EH (cell line): ENCODE measurements at places on chromosomes 2 and 18.

DNA sequence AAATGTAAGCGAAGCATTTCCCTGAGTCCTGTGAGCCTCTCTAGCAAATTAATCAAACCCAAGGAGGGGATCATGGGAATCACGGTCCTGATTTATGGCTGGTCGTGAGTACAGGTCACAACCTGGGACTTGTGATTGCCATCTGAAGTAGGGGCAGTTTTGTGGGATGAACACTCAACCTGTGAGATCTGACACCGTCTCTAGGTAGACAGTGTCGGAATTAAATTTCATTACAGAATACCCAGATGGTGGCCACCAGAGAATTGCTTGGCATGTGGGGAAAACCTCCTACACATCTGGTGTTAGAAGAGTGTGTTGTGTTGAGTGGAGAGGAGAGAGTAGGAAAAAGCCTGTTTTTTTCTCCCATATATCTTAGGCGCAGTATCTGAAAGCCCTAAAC is 12.5 kb downstream of the CAPN14 start:
- DNase-seq, result no peak

- DNase-seq, result no peak
Measured at GRCh38 chr2:99555404-99555803, 65.6 kb upstream of the REV1 start.

DNA sequence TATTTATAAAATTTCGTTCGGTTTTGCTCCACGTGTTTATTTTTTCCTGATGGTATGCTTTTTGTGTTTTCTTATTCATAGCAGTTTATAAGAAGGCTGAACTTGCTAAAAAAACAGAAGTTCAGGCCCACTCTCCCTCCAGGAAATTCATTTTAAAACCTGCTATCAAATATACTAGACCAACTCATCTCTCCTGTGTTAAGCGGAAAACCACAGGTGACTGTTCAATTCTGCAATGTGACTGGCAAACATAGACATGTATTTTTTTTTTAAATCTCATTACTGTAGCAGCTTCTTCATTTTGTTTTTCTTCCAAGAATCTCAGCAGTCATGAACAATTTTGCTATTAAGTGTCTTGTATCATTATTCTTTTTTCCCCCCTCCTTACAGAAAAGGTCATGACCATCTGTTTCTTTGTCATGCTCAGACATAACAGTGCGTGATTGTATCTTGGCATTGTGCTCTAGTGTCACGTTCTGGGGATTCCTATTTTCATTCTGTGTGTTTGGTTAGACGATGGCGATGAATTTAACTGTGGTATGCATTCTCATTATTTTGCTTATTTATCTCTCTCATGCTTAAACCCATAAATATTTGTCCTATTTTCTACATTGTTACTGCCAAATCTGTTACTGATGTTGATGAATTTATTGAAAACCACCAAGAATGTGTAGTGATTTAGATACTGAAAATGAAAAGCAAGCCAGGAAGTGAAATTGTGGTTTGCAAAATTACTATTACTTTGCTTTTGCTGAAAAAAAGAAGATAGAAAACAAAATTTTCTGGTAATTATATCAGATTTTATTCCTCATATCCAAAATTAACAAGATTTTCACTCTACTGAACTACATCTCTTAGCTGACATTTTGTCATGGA is 74.6 kb upstream of the UNC80 start:
- peak; percentile 32 for DNase-seq

- DNase-seq, result peak; percentile 21
Measured at GRCh38 chr2:113895301-113895700, 5.4 kb downstream of the ACTR3 start.

GRCh38 chr2:198375083-198375410 is 570.7 kb downstream of the PLCL1 start:
- DNase-seq, result no peak

- peak; percentile 52 for DNase-seq
Measured at GRCh38 chr2:160292225-160292624, 92.2 kb upstream of the ITGB6 start.

GRCh38 chr2:3857576-3857975 is 154.2 kb downstream of the DCDC2C start:
- no peak for DNase-seq

DNA sequence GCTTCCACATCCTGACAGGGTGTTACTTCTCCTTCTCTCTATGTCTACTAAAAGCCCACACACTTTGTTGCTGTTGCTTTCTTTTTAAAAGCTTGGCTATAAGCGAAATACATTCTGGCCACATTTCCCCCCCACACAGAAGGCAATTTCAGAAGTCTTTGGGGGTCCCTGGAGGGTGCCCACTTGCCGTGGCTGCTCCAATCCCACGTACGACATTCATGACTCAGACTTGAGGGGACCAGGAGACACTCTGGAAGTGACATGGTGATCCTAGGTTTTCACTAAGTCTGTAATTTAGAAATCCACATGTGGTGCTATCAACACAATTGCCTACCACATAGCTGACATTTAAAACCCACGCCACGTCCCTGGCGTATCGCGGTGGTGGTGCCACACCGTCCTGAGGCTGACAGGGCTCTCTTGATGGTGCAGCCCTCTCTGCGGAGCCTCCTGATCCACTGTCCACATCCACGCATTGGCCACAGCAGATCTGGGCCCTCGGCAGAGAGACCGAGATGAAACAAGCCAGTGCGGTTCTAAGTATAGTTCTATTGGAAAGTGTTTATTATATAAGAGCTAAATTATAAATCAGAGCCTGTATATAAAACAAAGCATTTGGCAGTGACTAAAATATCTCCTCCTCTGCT is 42.4 kb downstream of the CYP27C1 start:
- no peak for DNase-seq

DNA sequence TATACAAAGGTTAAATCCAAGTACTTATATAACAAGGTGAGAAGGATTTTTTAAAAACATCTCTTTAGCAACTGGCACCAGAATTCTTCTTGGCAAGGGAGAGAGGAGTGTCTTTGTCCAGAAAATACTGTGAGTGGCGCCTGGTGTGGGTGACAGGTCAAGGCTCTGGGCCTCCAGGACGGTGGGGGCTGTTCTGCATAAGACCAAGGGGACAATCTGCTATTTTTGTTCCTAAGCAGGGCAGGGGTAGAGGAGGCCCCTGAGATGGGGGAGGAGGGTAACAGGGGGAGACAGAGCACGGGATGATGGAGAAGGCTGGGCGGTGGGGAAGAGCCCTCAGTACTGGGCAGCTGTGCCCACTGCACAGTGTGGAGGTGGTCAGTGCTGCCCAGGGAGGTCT is 51.6 kb upstream of the TAF1B start:
- no peak for DNase-seq

- peak; percentile 67 for DNase-seq
Measured at GRCh38 chr2:174699993-174700766, 64.1 kb downstream of the CHRNA1 start.

DNA sequence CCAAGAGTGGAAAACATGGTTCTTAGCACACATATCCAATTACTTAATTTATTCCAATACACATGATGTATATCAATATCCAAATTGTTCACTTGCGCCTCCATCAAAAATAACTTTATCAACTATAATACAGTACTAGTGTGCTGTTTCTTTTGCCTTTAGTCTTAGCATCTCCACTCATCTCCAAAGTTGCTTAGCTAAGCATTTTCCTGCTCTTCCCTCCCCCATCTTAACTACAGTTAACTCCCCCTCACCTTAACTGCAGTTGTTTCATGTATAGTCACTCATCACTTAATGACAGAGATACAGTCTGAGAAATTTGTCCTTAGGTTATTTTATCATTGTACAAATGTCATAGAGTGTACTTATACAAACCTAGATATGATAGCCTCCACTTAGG is 705.2 kb upstream of the LINC00305 start:
- DNase-seq, result no peak

GRCh38 chr2:215455958-215456357 is 20.1 kb upstream of the FN1 start:
- DNase-seq, result no peak

DNA sequence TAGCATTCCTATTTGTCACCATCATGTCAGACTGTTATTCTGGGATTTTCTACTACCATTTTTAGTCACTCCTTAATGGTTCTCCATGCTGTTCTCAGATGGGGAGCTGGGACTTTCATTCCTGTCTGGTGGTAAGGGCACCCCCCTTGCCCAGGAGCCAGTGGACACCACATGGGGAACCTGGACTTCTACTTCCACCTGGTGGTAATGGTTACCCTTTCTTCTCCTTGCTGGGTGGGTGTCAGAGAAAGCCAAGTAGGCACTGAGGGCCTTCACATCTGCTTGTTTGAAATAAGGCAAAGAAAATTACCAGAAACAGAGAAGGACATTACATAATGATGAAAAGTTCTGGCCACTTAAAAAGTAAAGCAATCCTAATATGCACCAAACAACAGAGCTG is 239.8 kb downstream of the FHOD3 start:
- no peak for DNase-seq

DNA sequence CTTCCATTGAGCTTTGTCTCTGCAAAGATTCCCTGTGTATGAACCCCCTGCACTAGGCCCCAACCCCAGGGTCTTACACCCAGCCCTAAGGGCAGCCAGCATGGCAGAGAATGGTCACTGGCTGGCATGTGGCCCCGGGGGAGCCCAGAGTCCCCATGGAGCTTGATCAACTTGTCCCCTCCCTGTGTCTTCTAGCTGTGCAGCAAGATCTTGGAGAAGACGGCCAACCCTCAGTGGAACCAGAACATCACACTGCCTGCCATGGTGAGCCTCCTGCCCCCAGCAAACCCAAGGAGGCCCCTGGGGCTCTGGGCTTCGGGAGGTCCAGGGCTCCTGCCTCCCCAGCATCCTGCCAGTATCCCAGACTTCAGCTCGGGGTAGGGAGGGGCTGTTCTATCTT is 81.5 kb downstream of the DYSF start:
- no peak for DNase-seq

DNA sequence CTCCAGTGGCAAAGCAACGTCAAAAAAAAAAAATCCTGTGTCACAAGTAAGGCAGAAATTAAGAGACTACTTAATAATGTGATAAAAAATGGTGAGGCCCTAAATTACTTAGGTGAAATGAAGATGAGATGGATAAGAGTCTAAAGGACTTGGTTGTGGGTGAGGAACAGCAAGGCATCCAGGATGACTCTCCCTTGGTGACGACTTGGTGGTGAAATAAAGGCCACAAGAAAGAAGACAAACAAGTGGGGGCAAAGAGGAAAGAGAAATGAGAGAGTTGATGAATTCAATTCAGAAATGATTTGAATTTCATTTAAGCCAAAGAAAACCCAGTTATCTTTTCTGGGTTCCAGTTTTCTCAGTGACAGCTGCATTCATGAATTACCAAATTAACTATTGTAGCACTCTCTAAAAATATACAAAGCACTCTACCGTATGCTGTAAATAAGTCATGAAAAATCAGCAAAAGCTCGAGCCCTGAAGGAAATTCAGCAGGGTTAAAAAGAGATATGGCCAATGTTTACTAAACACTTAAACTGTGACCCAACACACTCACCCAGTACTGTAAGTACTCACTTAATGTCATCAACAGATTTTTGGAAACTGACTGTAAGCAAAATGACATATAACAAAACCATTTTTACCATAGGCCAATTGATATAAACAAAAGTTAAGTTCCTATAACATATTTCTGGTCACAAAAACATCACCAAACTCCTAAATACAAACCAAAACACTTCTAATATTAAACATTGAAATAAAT is 1.4 kb downstream of the METTL8 start:
- DNase-seq, result peak; percentile 6

GRCh38 chr2:120546048-120546864 is 189.4 kb upstream of the GLI2 start:
- peak; percentile 99 for DNase-seq

DNA sequence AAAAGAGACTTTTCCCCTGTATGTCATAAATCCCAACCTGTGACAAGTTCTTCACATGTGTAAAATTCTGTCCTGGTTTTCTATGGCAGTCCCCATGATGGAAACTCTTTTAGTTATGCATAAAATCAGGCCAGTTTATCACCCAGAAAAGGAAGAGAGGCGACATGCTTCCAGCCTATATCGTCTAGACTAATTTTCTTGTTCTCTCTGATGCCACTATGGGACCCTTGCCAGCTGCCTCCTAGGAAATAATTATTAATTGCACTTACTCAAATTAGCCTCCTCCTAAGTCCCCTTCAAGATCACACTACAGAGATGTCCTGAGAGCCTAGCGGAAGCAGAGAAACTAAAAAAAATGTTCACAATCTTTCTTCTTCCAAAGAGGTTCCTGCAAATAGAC is 722.4 kb downstream of the NRXN1 start:
- DNase-seq, result no peak

- DNase-seq, result no peak
Measured at GRCh38 chr2:213185147-213185822, 33.9 kb upstream of the IKZF2 start.

DNA sequence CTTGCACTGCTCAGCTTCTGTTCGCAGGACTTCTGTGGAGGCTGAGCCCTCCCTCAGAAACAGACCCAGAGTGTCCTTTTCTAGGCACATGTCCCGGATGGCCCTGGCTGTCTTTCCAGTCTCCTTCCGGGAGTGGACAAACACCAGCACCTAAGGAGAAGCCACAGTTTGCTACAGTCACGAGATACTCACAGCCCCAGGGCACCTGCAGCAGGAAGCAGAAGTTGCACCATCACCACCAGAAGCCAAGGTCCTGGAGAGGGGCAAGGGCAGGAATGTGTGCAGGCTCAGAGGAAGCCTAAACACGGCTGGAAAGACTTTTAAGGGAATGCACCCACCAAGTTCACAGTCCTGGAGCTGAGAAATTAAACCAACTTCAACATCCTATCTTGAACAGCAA is 13.6 kb downstream of the SNRNP200 start:
- no peak for DNase-seq

DNA sequence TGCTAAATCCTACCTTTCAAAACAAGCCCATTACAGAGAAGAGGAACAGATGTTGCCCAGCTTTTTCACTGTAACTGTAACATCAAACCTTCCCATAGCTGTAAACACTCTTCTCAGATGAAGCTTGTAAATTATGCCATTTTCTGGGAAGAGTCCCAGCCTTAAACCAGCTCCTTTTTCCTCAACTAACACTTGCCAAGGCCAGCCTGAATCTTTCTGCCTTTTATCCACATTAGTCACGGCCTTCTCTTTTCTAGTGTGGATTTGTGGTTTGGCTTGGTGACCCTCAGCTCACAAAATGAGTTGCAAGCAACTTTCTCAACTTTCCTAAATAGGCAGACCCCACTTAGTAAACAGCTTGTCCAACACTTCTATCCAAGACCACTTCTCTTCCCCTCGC is 90.2 kb downstream of the CABLES1 start:
- peak; percentile 97 for DNase-seq

DNA sequence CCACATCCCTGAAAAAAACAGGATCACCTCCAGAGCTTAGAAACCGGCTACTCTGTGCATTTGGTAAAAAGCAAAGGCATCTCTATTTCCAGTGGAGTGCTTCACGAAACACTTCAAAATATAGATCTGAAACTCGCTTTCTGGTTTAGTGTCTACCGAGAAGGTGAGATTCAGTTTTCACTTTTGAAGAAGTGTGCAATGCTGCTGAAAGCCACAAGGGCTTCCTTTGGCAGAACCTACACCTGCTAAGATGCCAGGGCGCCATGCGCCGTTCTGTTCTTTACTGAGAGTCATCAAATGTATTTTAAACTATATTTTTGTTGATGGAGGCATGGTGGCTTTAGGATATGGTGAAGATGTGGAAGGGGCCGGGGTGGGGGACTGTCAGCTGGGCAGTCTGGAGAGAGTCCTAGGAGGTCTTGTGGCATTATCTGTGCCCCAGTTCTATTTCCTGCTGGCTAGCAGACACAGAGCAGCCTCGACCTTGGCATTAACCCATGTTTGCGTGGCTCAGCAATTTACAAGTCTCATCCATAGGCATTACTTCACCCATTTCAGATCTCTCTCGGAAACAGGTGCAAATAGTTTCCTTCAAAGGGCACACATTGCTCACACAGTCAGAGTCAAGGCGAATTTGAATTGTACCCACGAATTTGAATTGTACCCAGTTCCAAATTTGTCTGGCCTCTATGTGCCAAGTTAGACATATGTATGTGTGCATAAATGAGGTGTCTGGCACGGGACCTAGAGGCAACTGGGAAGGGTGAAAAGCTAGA is 46.7 kb upstream of the KCNF1 start:
- DNase-seq, result no peak
